ENCODE measurements at places on chromosomes 12 and 14. TPM values are rescaled to one million over a fixed set of nuclear protein-coding genes. Genes with fewer than 3 reads are reported as not detected.
A peak's percentile ranks its signal among the peaks of the same experiment; 100 is the strongest.

- DNase-seq, result no peak
These were observed 68.5 kb upstream of the LGR5 start for GRCh38 chr12:71371122-71371521.

DNA sequence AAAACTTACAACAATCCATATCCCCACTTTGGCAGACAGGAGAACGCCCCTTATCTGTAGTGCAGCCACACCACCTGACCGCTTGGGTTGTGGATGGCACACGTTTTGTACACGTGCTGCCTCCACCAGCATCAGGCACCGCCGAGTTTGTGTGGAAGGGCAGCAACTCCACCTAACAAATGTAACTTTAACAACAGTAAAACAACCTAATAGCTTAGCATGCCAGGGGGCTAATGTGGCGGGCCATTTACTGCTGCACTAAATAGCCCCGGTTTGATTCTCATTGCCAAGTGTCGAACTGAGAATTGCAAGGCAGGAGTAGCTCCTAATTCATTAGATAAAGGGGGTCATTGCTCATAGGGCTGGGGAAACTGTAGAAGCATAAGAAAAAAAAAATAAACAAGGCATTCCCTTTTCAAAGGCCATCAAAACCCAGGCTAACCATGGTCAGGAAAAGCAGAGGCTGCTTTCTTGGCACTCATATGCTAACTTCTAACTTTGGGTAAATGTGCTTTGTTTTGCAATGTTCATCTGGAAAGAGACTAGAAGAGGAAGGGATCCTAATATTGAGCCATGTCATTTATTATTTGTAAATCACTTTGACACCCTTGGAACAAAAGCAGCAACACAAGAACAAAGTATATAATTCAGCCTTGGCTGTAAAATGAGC, 279.7 kb upstream of the SOX5 start:
- DNase-seq, result no peak

The SALL2 gene
- 6.6 TPM for total RNA-seq

GRCh38 chr12:57096099-57096572, 7.2 kb downstream of the NAB2 start:
- DNase-seq, result no peak

The SELPLG gene
- total RNA-seq, result 1.8 TPM

GRCh38 chr14:74954232-74954946, 1.0 kb downstream of the PGF start:
- DNase-seq, result peak; percentile 59

- DNase-seq, result no peak
These were observed 12.5 kb upstream of the CRADD start for GRCh38 chr12:93664573-93665138.

DNA sequence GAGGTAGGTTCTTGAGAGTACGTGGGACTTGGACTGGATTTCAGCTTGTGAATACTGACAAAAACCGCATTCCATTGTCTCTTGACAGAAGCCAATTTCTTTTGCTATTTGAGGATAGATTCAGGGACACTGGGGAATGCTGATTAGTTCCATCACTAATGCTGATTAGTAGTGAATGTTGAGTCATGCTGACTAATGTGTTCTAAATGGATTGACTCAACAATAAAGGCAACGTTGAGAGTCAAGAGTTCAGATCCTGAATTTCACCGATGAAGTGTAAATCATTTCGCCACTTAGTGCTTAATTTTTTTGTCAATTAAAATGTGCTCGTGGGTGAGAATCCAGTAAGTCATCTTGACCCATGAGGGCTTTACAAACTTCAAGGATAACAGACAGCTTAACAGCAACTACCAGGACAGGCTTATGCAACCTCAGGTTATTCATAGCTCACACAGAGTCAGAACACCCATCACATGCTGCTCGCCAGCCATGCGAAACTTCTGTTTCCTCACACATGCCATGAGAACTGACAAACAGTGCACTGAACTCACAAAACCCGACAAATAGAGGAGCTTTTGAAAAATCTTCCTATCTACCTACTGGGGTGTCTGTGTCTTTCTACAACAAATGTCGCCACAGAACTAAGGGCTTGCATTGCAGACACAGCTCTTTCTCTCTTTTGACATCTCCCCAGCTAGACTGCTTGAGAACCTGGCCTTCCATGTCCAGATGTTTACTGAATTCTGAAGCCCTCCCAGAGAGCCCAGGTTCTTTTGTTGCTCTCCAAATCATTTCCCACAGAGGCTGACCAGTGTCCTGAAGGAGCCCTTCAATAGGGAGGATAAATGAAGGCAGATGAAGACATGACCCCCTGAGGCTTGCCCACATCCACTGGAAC, 316.4 kb downstream of the ZFP36L1 start:
- peak; percentile 51 for DNase-seq

The SDSL gene
- total RNA-seq, result 4.0 TPM

The BCL11B gene
- 0.13 TPM for total RNA-seq

The TC2N gene
- total RNA-seq, result 2.1 TPM

DNA sequence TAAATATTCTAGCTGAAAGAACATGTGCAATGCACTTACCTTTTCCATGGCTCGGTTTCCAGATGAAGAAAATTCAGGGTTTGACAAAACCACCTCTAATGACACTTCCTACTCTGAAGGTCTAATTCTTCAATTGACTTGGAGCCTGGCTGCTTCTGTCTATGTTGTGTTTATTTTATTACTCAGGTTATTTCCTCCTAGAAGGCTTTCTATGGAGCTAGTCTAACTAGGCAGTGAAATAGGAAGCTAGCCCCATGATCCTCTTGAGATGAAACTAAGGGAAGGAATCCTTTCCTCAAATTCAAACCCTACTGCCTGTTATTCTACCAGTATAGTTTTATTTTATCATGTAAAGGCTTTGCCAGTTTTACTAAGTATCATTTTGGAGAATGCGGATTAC, 20.9 kb upstream of the IFNG-AS1 start:
- DNase-seq, result no peak

DNA sequence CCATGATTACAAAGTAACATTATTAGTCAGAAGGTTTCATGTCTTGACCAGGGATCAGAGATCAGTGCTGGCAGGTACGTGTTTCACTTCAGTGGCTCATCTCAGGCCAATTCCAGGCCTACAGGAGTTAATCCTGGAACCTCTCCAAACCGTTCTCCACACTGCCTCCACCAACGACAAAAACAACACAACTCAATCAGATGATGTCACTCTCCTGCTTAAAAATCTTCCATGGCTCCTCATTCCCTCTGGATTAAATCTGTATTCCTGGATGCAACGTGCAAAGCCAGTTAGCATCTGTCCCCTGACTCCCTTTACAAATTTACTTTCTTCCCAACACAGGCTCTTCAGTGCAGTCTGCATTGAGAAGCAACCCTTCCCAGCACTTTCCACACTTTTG, 34.3 kb upstream of the TXNRD1 start:
- DNase-seq, result no peak

The XPOT gene
- 24.2 TPM for total RNA-seq

The AQP2 gene
- total RNA-seq, result not detected

The TCL1B gene
- not detected for total RNA-seq

- DNase-seq, result peak; percentile 32
These were observed 314.6 kb downstream of the BCL11B start for GRCh38 chr14:98957211-98958047.

GRCh38 chr14:87767567-87767901, 225.4 kb downstream of the GALC start:
- DNase-seq, result no peak

DNA sequence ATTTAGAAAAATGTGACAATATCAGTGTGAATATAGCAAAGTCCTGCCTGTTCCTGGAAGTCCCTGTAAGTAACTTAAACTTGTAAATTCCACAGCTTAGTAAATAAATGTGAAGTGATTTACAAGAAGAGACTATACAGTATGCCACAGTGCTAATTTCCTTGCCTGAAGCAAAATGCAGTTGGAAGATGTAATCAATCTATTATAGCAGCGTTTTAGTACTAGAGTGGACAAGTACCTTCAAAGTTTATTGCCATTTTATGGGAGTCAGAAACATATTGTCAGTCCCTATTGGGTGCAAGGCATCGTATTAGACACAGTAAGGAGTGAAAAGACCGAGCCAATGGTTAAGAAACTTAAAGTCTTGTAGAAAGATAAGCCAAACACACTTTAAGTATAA, 94.1 kb downstream of the TRHDE start:
- no peak for DNase-seq
